ENCODE measurements at places on chromosomes 11 and 22. TPM values are rescaled to one million over a fixed set of nuclear protein-coding genes. Genes with fewer than 3 reads are reported as not detected.

GNG3 gene
- total RNA-seq: not detected

ALG9 gene
- 22.7 TPM for total RNA-seq

YPEL4 gene
- 0.41 TPM for total RNA-seq

ZNF143 gene
- 18.3 TPM for total RNA-seq

TOMM22 gene
- 57.0 TPM for total RNA-seq

GAS2L1 gene
- total RNA-seq: 47.0 TPM

MFRP gene
- 0.39 TPM for total RNA-seq

KCNE3 gene
- 1.4 TPM for total RNA-seq

VSIG10L2 gene
- not detected for total RNA-seq

YAP1 gene
- total RNA-seq: 37.9 TPM

Measured in glomerular endothelial cell (primary cell).